Activated CD4-positive, alpha-beta T cell treated with anti-CD3 and anti-CD28 coated beads, Interleukin-10, Interleukin-2, amounts not matched to agents 100 ng/mL and 50 ng/mL, durations not matched to agents 16 hours and 8 hours (primary cell): ENCODE measurements at places on chromosomes 1 and 21.

DNA sequence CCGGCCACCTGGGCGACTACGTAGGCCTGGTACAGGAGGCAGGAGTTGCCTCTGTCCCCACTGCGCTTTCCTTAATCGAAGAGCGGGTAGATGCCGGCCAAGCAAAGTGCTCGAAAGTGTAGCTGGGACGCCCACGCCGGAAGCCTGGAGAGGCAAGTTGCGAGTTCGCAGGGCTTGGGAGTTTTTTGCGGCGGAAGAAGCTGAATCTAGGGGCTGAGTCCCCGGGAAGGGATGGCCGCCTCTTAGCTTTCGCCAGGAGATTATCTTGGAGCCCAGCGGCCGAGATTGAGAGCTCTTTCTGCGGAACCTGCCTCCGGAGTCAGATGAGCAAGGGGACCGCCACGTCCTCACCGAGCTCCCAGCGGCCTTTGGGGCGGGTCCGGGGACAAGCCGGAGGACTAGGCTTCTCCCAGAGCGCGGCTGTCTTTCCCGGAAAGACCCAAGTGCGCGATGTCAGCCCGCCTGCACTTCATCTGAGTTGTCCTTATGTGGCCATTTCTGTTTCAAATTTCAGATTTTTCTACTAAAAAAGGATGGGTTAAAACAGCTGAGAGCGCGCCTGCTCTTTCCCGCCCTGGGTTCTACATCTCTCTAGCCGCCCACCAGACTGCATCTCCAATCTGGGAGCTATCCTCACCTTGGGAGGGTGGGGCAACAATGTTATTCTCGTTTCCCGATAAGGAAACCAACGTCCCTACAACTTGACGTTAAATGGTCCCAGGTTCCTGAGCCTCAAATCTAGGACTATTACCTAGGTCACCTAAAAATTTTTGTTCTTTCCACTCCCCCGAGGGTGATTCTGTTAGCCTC lies 12.4 kb upstream of the TBX15 start:
- no peak for DNase-seq

DNA sequence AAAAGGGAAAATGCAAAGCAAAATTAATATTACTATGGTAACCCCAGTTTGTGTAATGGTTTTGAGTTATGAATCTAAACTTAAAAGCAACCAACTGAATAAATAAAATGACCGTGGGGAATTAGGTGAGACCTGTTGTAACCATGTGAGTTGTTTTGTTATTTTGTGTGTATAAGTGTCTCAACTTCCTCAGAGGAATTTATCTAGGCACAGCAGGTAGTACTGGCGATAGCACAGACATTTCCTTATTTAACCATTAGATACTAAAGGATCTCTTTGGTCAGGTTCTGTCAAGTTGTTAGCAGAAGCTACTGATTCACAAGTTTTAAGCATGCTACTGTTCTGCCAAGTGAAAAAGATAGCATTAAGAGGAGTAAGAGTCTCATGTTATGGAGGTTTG lies 39.3 kb upstream of the LRRC7 start:
- no peak for DNase-seq

- DNase-seq, result no peak
These were observed 121.7 kb downstream of the ZZZ3 start for GRCh38 chr1:77560741-77561140.

DNA sequence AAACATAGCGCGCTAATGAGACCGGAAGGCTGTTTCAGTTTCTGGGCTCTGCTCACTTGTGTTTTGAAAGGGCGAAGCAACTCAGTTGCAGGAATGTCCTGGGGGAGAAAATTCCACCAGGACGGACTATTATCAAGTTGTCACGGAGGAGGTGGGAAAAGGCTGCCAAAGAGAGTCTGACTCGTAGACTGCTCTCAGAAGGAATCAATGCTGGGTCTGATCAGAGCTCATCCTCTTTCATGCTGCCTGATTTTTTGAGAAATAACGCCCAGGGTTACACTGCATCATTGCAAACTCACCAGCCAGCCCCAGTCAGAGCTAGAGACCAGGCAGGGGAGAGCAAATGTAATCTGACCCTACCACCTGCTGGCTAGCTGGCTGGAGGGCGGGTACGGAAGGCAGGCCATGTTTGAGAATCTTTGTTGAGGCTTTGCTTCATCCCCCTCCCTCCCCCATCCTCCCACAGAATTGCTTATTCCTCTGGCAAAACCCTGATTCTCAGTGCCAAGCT lies 36.4 kb upstream of the BCL9 start:
- no peak for DNase-seq

- peak; percentile 55 for DNase-seq
These were observed 83.3 kb downstream of the MPZL1 start for GRCh38 chr1:167805041-167805556.

DNA sequence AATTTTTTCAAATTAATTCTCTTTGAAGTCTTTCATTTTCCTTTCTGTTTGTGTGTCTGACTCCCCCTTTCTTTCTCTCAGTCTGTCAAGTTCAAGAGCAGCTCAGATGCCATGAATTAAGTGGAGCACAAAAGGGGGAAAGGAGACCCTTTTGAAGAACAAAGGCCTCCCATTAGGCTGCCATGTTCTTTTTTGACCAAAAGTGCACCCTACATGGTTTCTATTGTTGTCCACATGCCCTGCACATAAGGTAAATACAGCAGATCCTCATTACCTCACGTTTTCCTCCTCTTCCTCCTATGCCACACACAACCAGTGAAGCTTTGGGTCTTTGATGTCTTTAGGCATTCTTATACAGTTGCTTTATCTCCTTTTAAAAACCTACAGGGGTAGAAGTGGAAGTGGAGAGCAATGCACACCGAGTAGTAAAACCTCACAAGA lies 47.7 kb downstream of the POU2F1 start:
- DNase-seq, result no peak

- peak; percentile 24 for DNase-seq
These were observed 18.3 kb downstream of the SPATA21 start for GRCh38 chr1:16418823-16419425.

DNA sequence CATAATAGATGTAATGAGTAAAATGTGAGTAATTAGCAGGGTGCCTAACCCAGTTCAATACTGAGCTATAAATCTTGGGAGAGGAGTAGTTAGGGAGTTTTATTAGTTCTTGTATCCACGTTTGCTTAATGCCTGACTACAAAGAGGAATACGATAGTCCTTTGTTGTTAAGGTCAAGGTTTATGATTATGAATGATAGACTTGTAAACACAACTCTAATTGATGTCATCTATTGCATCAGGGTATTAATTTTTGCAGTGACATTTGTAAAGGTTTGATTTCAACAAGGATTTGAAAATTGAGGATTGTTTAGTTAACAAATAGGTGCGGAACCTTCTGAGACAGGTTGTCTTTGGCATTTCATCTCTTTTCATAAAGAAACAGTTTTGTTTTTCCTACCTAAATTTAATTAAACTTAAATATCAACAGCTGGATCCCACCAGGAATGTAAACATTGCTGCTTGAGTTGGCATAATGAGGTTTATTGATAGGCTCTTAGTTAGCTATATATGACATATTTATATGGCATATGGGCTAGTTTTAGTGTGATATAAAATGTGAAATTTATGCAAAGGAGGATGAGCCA lies 9.7 kb downstream of the SOAT1 start:
- no peak for DNase-seq

GRCh38 chr1:17539118-17539476 lies 401 bp upstream of the ARHGEF10L start:
- DNase-seq, result no peak

DNA sequence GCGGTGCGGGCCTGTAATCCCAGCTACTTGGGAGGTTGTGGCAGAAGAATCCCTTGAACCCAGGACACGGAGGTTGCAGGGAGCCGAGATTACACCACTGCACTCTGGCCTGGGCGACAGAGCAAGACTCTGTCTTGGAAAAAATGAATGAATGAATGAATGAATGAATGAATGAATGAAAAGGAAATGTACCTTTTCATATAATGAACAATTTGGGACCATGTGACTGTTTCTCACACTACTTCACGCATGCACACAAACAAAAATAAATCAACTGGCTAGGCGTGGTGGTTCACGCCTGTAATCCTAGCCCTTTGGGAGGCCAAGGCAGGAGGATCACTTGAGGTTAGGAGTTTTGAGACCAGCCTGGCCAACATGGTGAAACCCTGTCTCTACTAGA lies 24.3 kb downstream of the USP48 start:
- no peak for DNase-seq

GRCh38 chr21:31403596-31404333 lies 59.7 kb upstream of the TIAM1 start:
- DNase-seq, result no peak
